ENCODE measurements at places on chromosomes 6 and 20. TPM values are rescaled to one million over a fixed set of nuclear protein-coding genes. Genes with fewer than 3 reads are reported as not detected.

CCM2L gene
- total RNA-seq = not detected

PPDPF gene
- total RNA-seq = 226 TPM

BEND6 gene
- not detected for total RNA-seq

TCP11 gene
- not detected for total RNA-seq

PTK6 gene
- not detected for total RNA-seq

ENPP5 gene
- 0.68 TPM for total RNA-seq

GRM1 gene
- total RNA-seq = not detected

- no peak for DNase-seq
These were observed 88.0 kb upstream of the RPS6KA2 start for GRCh38 chr6:166715065-166715464.

DNA sequence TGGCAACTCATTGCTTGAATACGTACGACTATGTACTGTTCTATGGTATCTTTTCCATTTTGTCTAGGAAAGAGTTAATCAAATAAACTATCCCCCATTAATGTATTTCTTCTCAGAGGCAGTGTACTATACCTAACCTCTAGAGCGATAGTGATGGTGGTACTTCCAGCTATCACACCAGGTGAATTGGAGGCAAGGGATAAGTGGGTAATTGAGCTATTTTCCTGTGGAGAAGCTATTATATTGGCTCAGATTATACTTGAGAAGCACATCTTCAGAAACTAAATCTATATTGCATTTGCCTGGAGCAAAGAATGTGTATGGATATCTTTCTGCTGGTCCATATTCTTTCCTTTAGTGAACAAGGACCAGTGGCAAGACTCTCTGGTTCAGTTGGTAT lies 430.7 kb upstream of the KHDRBS2 start:
- DNase-seq = no peak

GRCh38 chr6:26420688-26421171 lies 18.7 kb downstream of the BTN3A1 start:
- DNase-seq = peak; percentile 44

DNA sequence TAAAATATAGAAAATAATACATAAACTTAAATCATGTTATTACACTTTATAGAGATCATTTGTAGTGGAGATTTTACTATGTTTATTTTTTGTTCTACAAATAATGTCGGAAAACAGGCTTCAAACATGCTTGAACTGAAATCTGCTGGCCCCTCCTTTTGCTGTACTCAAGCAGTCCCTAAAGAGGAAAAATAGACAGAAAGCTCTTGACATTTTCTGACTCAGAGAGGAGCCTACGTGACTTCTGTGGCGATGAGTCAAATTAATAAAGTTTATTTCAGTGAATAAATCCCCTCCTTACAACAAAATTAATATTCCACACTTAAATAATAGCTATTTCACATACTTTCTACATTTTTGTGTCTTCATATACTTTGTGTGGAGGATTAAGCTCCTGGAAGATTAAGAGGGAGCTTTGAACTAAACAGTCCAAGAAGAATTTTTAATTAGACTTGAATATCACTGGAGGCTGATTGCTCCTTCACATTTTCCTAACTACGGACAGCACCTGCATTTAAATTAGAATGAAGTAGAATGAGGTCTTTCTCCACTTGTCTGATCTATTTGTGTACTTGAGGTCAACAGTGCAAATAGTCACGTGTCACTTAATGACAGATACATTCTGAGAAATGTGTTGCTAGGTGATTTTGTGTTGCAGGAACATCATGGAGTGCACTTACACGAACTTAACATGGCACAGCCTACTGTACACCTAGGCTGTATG lies 1.7 kb upstream of the TREM1 start:
- DNase-seq = no peak

GRCh38 chr20:63068711-63069367 lies 62.1 kb upstream of the BHLHE23 start:
- DNase-seq = no peak

DNA sequence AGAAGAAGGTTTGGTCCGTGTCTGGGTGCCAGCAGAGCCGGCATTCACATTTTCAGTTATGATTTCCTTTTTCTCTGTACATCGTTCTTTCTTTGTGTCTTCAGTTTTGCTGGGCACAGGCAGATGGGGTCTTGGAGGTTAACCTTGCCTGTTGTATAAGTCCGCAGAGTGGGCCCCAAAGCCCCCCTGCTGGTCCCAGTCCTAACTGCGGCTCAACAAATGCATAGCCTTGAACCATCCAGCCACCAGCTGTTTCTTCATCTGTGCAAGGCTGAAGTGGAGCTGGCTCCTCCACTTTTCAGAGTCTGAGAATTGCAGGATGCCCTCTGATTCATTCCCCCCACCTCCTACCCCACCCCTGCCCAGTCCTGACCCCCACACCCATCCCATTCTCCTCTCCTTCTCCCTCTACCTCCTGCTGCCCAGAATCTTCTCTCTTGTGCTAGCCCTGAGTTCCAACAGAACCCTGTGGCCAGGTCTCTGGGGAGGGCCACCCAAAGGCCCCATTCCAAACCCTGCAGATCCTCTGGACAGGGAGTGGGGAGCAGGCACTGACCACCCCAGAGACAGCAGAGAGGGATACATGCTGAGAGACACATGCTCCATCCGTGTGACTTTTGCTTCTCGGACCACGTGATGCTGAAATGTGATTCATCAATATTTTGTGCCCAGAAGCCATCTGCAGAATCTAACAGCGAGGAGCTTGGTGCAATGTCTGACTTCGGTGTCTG lies 386.5 kb upstream of the SULF2 start:
- no peak for DNase-seq

GRCh38 chr20:57587989-57588377 lies 27.1 kb downstream of the PCK1 start:
- no peak for DNase-seq

- DNase-seq = no peak
These were observed 88.2 kb downstream of the NOL4L start for GRCh38 chr20:32496811-32497533.

GRCh38 chr20:17345321-17345720 lies 118.5 kb downstream of the PCSK2 start:
- no peak for DNase-seq

- DNase-seq = peak; percentile 49
These were observed at the start of gene LHFPL5 for GRCh38 chr6:35804996-35805736. LHFPL5 (plus strand) TSS chr6:35805352; CDS start chr6:35805671, 319 bp downstream.

DNA sequence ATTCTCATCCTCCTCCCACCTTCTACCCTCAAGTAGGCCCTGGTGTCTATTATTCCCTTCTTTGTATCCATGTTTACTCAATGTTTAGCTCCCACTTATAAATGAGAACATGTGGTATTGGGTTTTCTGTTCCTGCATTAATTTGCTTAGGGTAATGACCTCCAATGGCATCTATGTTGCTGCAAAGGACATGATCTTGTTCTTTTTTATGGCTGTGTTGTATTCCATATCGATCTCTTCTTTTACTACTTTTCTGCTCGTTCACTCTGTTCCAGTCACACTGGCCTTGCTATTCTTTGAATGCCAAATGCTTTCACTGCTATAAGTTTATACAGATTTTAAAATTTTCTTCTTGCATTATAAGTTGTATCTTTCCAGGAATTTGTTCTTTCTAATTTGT lies 57.7 kb downstream of the RSPH3 start:
- no peak for DNase-seq

DNA sequence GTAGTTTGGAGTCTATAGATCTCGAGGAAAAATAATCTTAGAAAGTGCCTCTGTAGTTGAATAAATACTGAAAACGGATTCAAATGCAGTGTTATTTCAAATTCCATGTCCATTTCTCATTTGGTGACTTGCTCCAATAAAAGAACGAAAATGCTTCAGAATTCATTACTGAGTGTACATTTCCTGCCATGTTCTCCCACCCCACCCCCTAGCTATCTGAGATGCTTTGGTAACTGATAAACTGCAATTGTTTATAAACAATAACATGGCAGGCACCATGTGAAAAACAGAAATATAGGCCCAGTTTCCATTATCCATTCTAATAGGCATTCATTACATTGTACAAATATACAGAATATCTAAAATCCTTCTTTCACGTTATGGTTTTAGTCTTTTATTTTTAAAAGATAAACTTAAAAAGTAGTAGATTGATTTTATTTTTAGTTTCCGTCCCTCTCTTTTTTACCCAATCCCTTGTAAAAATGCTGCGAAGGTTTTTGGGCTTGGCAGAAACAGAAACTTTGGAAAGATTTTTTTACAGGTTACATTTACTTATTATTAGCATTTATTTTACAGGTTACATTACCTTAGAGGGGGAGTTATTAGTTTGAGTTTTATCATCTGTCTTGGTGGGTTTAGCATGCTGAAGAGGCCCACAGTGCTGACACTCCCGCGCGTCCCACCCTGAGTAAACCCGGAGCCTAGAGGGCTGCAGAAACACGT lies 1.5 kb downstream of the FAM162B start:
- DNase-seq = no peak

DNA sequence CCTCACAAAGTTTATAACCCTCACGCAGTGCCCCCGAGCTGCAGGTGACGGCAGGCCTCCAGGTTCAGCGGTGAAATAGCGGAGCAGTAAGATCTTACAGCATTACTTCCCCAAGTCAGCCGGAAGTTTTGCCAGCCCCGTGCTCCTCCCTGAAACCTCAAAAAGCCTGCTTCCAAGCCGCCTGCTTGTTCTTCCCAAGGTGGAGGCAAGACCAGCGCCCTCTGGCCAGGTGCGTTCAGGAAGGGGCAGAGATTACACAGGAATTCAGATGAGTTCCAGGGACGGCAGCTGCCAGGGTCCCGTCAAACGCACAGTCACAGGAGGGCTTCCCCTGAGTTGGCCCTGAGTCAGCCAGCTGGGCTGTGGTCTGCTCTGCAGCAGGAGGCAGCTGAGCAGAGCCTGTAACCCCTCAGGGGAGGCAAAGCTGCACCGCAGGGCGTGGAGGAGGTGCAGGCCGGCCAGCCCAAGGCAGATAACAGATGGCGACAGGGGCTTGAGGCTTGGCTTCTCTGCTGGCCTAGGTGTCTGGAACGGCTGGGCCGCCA lies 124.1 kb upstream of the RPS6KA2 start:
- DNase-seq = peak; percentile 55

DNA sequence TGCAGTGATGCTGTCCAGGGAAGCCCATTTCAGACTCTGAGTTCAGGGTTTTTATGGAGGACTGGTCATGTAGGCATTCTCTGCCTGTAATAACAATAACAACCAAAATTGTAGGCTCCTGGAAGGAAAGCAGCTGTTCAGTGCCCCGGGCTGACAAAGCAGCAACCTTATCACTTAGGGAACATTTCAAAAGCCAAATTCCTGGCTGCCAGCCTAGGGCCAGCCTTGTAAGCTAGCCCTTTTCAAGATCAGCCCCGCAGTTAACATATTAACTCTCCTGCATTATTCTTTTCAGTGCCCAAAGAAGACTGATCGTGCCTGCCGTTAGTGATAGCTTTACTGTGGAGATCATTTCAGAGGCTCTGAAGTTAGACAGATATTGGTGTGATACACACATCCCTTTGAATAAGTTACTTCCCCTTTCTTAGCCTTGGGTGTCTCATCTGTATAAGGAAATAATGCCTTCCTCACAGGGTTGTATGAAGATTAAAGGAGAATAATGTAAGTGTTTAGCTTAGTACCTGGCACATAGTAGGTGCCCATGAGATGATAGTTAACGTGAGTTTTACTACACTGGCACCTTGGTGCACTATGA lies 44.1 kb downstream of the CTNNBL1 start:
- no peak for DNase-seq
